ENCODE measurements at places on chromosomes 5 and 9.

DNA sequence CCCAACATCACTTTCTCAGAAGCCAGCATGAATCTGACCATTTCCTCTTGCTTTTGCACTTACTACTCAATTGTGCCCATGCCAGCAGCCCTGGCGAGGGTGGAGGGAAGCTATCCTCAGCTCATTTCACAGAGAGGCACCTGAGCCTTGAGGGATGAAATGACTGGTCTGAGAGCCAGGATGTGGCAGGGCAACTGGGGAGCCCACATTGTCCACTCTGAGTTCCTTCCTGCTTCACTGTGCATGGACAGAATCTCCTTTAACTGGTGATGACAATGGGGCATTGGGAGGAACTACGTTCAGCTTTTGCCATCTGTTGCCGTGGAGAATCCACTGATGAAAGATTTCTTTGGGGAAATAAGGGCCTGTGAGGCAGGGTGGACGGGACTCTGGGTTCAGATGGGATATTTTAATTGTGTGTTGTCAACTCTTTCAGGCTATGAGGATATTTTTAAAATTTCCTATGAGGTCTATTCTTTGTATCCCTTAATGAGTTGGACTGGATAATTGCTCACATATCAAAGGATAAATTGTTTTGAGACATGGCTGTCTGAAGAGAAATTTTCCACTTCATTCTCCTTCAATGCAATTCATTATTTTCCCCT lies 78.3 kb downstream of the TNC start:
- DNase-seq, result no peak

GRCh38 chr9:32587901-32588300 lies 14.9 kb upstream of the NDUFB6 start:
- no peak for DNase-seq

DNA sequence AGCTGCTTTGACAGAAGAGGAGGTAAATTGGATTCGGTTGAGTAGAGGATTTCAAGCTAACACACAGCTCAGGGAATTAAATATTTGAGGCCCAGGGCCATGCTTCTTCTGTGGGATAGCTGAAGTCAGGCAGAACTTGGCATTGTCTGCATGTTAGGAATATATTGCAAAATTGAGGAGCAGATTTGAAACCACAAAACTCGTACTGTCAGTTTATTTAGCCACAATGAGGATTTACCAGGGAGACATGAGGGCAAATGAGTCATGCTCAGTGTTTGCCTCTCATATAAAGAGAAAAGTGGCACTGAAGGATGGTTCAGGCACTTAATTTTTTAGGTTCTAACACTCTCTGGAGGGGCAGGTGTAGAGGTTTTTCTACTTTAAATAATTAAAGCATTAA lies 83.0 kb upstream of the PRLR start:
- DNase-seq, result no peak

GRCh38 chr5:155406815-155407214 lies 393.3 kb downstream of the KIF4B start:
- DNase-seq, result no peak
